Activated gamma-delta T cell (primary cell): ENCODE measurements at places on chromosomes 6 and 20.

- DNase-seq, result no peak
Observed at GRCh38 chr6:46380152-46380807, 111.0 kb downstream of the RCAN2 start.

- DNase-seq, result no peak
Observed at GRCh38 chr6:147560670-147561069, 52.2 kb downstream of the SAMD5 start.

DNA sequence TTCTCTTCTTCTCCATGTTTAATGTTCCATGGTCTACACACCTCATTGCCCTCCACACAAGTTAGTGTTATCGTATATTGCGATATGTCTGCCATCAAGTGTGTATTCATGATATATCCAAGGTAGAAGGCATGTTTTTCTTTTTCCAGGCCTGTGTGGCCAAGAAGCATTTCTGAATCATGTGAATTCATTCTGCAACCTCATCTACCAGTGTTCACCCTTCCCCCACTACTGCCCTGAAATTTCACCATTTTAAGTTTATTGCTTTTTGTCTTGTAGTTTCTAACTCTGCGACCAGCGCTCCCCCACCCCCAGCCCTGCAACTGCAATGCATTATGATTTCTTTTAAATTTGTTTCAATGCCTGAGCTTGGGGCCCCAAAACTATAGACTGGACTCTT is 618.0 kb upstream of the FLRT3 start:
- DNase-seq, result no peak

DNA sequence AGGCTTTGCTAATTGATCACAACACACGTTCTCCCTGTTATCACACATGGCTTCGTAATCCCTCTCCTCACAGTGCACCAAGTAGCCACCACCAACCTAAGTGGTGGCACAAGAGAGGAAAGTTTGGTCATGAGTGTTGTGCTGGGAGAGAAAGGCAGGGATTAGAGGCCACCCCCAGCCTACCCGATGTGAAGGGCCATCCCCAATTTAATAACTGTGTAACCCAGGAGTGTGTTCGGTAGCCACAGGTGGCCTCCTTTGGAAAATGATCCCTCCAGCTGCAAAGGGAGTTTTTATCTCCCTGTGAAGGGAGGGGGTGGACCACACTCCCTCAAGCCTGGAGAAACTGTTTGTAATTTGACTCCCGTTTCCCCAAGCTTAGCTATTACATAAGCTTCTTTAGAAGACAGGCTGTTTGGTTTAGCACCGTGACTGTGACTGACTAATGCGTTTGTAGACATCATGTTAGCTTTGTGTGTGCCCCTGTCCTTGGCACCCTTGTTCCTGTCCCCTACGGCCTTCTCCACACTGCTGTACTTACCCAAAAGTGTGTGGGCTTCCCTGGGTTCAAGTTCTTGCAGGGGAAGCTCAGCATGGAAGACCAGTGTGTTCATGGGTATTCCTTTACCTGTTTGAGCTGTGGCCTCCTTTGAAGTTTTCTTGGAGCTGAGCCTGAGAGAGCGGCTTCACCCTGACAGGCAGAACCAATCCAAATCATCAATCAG is 20.6 kb downstream of the PPP1R16B start:
- no peak for DNase-seq

- DNase-seq, result no peak
Observed at GRCh38 chr6:124943658-124944057, 18.6 kb upstream of the RNF217 start.

- DNase-seq, result no peak
Observed at GRCh38 chr20:2616634-2617033, 35.8 kb upstream of the NOP56 start.

- DNase-seq, result no peak
Observed at GRCh38 chr6:49257549-49257948, 205.5 kb downstream of the MMUT start.

DNA sequence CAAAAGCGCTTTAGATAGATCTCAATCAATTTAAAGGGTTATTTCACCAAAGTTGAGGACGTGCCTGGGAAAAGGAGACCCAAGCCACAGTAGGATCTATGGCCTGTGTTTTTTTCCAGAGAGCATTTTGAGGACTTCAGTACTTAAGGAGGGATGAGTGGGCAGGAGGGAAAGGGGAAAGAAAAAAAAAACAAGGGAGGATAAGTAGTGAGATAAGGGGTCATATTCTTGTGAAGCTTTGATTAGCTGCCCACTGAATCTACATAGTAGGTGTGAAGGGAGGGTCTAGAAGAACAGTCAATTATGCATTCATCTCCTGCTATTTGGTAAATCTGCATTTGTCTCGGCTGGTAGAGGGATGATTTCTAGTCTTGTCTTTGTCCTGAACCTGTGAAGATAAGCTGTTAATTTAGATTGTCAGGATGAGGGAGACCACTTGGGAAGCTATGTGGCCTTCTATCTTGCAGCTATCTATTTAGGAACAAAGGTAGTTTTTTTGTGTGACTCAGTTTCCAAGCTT is 48.4 kb downstream of the CLVS2 start:
- DNase-seq, result no peak

- no peak for DNase-seq
Observed at GRCh38 chr6:160831739-160832138, 129.7 kb downstream of the PLG start.

DNA sequence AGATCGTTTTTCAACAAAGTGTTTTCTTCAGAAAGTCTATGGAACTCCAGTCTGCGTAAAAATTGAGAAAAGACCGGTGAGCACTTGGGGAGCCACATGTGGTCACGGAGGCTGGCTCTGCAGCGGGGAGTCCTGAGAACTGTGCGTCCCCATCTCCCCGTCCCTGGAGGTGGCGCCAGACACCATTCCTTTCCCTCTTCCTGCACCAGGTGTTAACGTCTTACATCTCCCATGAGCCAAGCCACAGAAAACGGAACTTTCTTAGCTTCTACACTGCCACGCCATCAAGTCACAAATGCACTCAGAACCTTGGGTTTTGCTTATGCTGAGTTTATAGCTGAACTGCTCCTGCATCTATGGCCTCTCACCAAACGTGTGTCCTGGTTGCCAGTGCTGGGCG is 62.6 kb downstream of the GINS1 start:
- DNase-seq, result no peak

DNA sequence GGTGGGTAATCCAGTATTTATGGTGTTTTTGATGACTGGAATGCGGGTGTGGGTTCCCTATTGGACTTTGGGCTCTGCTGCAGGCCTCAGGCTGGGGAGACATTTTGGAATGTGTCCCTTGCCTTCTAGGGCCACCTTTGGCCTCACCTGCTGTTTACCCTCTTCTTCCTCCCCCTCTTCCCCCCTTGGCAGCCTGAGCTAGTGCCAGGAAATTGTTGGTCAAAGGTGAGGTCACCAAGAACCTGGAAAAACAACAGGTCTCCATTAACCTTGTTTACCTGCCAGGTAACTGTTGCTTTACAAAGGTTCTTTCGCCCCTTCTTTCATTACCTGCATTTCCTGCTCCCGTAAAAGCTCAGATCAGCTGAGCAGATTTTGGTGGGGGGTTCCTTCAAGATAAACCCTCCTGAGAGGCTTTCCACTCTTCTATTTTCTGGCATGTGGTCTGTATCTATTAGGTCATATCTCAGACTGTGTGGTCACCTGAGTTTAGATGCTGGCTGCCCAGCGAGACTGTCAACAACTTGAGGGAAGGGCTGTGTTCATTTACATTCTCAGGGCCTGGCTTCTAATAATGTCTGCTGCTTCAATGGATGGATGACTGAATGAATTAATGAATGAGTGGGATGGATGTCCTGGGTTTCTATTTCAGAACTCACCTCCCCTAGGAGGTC is 34.7 kb downstream of the VEGFA start:
- DNase-seq, result no peak

DNA sequence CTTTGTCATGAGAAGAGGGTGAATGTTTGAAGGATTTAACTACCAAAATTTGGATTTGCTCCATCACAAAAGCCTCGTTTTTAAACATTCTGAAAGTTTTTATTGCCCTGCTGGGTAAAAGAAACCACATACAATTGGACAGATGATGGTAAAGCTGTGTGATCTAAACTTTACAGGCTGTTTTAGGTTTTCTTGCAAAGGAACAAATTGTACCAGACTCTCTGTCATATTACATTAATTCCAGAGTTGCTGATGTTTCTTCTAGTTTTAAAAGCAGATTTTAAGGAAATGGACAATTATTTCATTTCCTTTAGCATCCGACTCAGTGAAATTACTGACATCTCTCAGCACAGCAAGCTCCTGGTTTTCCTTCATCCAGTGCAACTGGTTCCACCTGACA is 53.2 kb downstream of the CRYBG1 start:
- DNase-seq, result no peak

- DNase-seq, result no peak
Observed at GRCh38 chr6:126721581-126722160, 381.8 kb downstream of the CENPW start.

DNA sequence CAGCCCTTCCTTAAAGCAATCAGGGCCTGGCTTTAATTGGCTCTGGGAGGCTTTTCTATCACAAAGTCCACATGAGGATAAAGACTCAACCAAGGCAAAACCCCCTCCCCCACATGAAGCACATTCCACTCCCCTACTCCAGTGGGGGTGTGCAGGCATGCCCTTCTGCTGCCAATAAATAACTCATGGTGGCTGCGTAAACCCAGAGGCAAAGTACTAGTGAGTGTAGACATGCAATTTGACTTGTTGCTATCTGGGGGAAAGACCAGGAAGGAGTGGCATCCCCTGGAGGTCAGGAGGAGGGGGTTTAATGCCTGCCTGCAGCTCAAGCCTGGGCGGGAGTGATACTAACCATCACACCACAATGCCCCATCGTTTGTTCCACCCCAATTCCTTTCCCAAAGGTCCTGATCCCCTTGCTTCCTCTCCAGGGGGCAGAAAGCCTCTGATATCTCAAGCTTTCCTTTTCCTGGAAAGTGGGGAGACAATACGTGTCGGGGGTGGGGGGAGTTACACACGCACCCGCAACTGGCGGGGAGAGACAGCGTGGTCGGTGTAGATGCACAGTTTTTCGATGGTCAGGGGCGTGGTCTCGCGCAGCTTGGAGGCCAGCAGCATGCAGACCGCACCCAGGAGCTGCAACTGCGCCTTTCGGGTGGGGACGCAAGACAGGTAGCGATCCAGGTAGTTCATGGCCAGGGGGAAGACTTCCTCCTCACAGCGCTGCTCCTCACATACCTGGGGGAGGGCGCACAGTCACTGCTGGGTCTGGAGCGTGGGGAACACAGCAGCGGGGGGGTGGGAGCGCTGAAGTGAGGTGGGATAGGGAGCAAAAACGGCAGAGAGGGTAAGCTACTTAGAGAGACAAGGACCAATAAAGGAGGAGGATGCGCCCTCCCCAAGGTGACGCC is 1.5 kb downstream of the CCND3 start:
- no peak for DNase-seq

DNA sequence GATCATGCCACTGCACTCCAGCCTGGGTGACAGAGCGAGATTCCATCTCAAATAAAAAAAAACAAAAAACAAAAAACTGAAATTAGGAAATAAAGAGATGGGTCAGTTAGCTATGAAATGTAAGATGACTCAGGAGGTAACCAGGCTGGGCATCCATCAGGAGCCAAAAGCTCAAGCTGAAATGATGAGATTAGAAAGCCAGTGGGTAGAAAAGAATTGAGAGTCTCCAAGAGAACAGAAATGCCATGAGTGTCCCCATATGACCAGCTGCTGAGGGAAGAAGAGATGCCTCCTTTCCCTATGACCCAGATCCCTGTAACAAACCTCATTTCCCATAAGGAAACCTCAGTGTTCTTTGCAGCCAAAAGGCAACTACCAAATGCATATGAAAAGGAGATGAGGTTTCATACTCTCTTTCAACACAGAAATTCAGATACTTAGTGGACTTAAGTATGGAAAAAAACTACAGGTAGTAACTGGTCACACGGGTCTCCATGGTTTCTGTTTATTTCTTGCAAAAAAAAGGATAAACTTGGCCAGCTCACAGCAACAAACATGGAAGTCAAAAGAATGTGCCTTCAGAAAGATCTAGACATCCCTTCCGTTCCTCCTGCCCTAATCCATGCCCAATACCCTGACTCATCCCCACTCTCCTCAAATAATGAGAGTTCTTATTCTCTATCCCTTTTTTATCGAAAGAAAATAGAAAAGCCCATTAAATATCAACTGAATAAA is 8.1 kb downstream of the ARHGAP18 start:
- DNase-seq, result no peak

DNA sequence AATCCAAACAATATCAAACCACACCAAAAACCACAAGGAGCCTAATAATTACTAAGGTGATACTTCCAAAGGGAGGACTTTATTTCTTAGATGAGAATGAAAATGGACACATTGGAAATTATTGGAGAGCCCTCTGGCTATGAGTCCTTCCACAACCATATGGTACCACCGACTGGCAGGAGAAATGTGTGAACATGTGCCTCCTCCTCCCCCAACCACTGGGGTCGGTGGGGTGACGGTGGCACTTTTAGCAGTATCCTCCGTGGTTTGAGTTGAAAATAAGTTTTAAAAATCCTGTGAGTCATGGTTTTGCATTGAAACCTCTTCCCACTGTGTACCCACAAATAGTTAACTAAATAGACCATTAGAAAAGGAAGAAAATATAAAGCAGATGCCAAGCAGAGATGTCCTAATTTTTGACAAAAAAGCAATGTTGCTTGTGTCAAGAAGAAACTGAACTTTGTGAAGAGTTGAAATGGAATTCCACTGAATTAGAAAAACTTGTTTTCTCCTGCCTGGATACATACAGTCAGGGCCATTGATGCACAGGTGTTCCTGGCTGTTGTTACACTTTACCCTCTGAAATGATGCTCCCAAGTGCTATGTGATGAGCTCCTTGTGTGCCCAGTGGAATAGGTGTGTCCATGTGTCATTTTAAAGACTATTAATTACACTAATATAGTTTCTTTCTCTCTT is 3.2 kb downstream of the EDN1 start:
- no peak for DNase-seq

- DNase-seq, result no peak
Observed at GRCh38 chr6:111291336-111292259, 191.4 kb downstream of the REV3L start.

DNA sequence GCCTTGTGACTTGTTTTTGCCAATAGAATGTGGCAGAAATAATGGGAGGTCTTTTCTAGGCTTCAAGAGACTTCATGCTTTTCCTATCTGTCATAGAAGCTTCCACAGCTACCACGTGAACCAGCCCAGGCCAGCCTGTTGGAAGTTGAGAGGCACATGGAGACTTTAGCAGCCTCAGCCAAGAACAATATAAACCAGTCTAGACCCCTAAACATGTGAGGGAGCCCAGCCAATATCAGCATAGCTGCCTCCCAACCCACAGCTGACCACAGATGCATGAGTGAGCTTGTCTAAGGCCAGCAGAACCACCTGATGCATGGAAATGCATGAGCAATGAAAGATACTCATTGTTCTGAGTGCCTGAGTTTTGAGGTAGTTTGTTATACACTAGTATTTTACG is 540.7 kb upstream of the BTBD3 start:
- DNase-seq, result no peak
